PC-3 (cell line): ENCODE measurements at places on chromosomes 7 and 10. TPM values are rescaled to one million over a fixed set of nuclear protein-coding genes. Genes with fewer than 3 reads are reported as not detected.

GPR26 gene
- not detected in 2 replicates for total RNA-seq

RELN gene
- total RNA-seq = 8.0 and 15.8 TPM in 2 replicates

CH25H gene
- not detected in 2 replicates for total RNA-seq

FGL2 gene
- total RNA-seq = not detected in 2 replicates

SEMA3C gene
- 27.4 and 28.0 TPM in 2 replicates for total RNA-seq

ATP6V0E2 gene
- 78.2 and 83.4 TPM in 2 replicates for total RNA-seq

NUTM2A gene
- total RNA-seq = 0.18 and 0.86 TPM in 2 replicates

IKZF1 gene
- not detected in 2 replicates for total RNA-seq

PNLIPRP1 gene
- not detected in 2 replicates for total RNA-seq

KCNH2 gene
- 0.84 and 1.6 TPM in 2 replicates for total RNA-seq

CLIP2 gene
- 26.2 and 33.8 TPM in 2 replicates for total RNA-seq

DDX50 gene
- 40.4 and 41.4 TPM in 2 replicates for total RNA-seq

OR2A12 gene
- total RNA-seq = not detected in 2 replicates

HOXA1 gene
- total RNA-seq = 1.4 and 2.0 TPM in 2 replicates

NKX6-2 gene
- not detected in 2 replicates for total RNA-seq

HMX2 gene
- total RNA-seq = not detected in 2 replicates

SLC29A3 gene
- total RNA-seq = 3.9 and 4.4 TPM in 2 replicates

DNA2 gene
- 29.5 and 38.7 TPM in 2 replicates for total RNA-seq

HOXA10 gene
- total RNA-seq = 36.0 and 46.1 TPM in 2 replicates

ALOX5 gene
- 0.11 and 0.92 TPM in 2 replicates for total RNA-seq
